ENCODE measurements at places on chromosomes 2 and 18. TPM values are rescaled to one million over a fixed set of nuclear protein-coding genes. Genes with fewer than 3 reads are reported as not detected.

The RAX gene
- not detected for total RNA-seq

The GMPPA gene
- 47.9 TPM for total RNA-seq

The CENPA gene
- 1.8 TPM for total RNA-seq

The SCYGR4 gene
- total RNA-seq = not detected

The SNTG2 gene
- 0.98 TPM for total RNA-seq

The KATNAL2 gene
- 1.0 TPM for total RNA-seq

The ABCG5 gene
- not detected for total RNA-seq

The DNAH6 gene
- total RNA-seq = 0.19 TPM

The NETO1 gene
- total RNA-seq = not detected

The SP100 gene
- 69.7 TPM for total RNA-seq

The GPR55 gene
- 1.2 TPM for total RNA-seq
